Fibroblast of villous mesenchyme (primary cell): ENCODE measurements at places on chromosomes 11 and 22. TPM values are rescaled to one million over a fixed set of nuclear protein-coding genes. Genes with fewer than 3 reads are reported as not detected.

The API5 gene
- 85.0 and 110 TPM in 2 replicates for total RNA-seq

The GRAP2 gene
- under 0.01 TPM in 2 replicates for total RNA-seq

The ZW10 gene
- total RNA-seq, result 18.0 and 23.7 TPM in 2 replicates

The SLC22A6 gene
- not detected in 2 replicates for total RNA-seq

The MS4A7 gene
- not detected in 2 replicates for total RNA-seq

The PLXNB2 gene
- total RNA-seq, result 148 and 168 TPM in 2 replicates

The FAM83F gene
- not detected in 2 replicates for total RNA-seq

The PNPLA3 gene
- 5.5 and 8.2 TPM in 2 replicates for total RNA-seq

The NADSYN1 gene
- 53.5 and 71.2 TPM in 2 replicates for total RNA-seq

The OVOL1 gene
- total RNA-seq, result not detected in 2 replicates

The JAML gene
- total RNA-seq, result not detected in 2 replicates

The DNAL4 gene
- 10.3 and 11.2 TPM in 2 replicates for total RNA-seq

The SERPIND1 gene
- under 0.01 TPM in 1 of 2 replicates, not detected in the other for total RNA-seq

The TCN1 gene
- total RNA-seq, result not detected in 2 replicates

The MMP11 gene
- total RNA-seq, result 16.0 and 93.1 TPM in 2 replicates

The IRAG1 gene
- total RNA-seq, result 66.0 and 89.4 TPM in 2 replicates

The C11orf91 gene
- total RNA-seq, result not detected in 2 replicates

The CHRNA10 gene
- 0.86 and 0.97 TPM in 2 replicates for total RNA-seq

The FCHSD2 gene
- 11.2 and 12.2 TPM in 2 replicates for total RNA-seq

The PDGFB gene
- total RNA-seq, result 7.7 and 11.7 TPM in 2 replicates

The DLG2 gene
- 1.3 TPM in 2 replicates for total RNA-seq

The OR51B5 gene
- 0.32 and 0.43 TPM in 2 replicates for total RNA-seq

The APOA1 gene
- not detected in 2 replicates for total RNA-seq

The IGF2 gene
- total RNA-seq, result 26.8 and 44.8 TPM in 2 replicates

The TEAD1 gene
- total RNA-seq, result 209 and 244 TPM in 2 replicates

The CRYBB2 gene
- not detected in 2 replicates for total RNA-seq

The DCDC1 gene
- total RNA-seq, result under 0.01 and 0.43 TPM in 2 replicates

The SLC22A8 gene
- not detected in 2 replicates for total RNA-seq

The RNF214 gene
- 11.6 and 14.2 TPM in 2 replicates for total RNA-seq

The SEC14L6 gene
- total RNA-seq, result under 0.01 TPM in 1 of 2 replicates, not detected in the other

The OR6T1 gene
- not detected in 2 replicates for total RNA-seq
